ENCODE measurements at places on chromosomes 6 and 20.

DNA sequence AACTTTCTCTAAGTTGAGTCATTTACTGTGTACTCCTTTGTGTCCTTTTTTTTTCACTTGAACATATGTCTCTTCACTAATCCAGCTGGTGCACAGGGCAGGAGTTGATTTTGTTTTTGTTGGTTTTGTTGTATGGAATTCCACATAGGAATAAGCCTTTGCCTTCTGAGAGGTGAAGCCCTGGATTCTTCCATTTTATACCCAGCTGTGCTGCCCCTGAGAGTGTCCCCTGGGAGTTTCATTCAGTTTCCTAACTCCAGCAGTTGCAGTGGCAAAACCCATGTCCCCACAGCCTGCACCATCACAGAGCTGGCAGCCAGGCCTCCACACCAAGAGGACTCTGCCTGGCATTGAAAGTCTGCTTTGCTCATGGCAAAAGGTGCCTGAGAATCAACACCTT, 107.3 kb upstream of the SYNDIG1 start:
- no peak for DNase-seq

GRCh38 chr6:144362042-144363018, 77.2 kb downstream of the UTRN start:
- DNase-seq = no peak

GRCh38 chr6:81625216-81625615, 127.3 kb downstream of the TENT5A start:
- DNase-seq = no peak

DNA sequence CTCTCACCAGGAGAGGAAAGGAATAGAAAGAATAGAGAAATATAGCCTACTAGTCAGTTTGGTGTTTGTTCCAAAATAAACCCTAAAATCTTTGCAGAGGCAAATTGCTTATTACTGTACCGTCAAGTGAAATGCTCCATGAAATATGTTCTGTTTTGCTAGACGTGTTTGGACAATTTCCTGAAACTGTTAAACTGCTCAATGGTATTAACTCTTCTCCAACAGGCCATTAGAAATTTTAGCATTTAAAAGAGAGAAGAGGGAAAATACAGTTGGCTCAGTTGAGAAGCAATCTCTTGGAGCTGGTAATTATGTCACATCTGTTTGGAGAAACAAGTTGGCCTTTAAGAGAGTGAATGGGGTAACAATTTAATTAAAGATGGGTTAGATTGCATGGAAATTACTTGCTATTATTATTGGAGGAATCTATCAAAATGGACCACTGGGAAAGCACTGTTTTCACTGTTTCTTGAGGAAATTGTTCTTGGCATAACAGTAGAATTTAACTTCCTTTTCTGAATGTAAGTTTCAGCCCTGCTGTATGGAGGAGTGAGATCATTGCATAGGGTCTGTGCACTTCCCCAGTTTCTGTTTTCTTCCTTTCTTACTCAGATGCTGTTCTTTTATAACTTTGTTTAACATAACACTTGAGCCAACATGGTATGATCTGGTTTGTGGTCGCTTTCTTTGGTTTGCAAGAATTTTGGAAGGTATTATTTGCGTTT, 373.6 kb downstream of the PLCB1 start:
- no peak for DNase-seq

- no peak for DNase-seq
Observed at GRCh38 chr6:142796571-142796970, 148.4 kb downstream of the HIVEP2 start.

DNA sequence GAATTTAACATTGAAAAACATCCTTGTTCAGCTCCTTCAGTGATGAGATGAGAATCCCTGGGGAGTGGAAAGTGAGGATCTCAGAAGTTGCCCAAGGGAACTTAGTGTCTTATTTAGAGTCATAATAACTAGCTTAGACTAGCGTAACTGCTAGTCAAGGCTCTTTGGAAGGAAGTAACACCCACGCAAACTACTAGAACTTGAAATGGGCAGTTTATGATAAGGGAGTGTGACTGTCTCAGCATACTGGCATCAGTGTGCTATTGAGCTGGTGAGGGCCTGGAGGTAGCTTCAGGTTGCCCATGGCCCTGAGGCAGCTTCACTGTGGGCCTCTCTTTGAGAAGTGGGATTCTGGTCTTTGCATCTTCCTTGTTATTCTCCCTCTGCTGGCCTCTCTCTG, 40.1 kb downstream of the SLX4IP start:
- DNase-seq = no peak

GRCh38 chr6:160040527-160041264, 71.8 kb downstream of the IGF2R start:
- DNase-seq = no peak

DNA sequence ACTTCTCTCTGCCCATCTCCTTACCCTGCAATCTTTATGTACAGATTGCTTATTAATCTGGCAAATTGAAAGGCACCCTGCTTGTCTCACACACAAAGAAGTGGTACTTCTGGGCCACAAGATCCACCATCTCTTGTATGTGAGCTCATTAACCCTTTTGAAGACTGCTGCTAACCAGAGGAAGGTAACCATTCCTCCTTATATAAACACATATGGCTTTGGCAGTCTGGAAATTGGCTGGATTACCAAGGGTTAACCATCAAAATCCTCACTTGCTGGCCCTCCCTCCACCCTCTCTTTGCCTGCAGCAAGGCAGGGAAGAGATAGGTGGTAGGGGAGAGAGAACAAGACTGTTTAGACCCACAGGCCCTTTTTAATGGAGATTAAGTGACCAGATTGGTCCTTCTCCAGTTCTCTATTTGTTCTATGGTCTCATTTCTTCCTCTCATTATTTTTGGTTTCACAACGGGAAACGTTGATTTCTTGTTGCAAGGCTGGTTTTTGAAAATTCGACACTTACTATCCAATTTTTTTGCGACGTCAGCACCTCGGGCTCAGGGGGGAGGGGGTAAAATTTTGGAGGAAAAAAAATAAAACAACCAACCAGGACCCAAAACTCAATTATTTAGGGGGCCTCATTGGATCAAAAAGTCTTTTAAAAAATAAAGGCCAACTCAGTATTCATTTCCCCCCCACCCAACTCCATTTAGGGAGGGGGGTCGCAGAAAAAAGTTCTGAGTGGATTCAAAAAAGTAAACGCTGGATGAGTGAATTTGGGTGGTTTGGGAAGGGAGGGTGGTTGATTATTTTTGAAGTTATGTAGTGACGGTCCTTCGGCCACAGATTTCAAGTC, 859 bp downstream of the PPP1R10 start:
- DNase-seq = no peak

DNA sequence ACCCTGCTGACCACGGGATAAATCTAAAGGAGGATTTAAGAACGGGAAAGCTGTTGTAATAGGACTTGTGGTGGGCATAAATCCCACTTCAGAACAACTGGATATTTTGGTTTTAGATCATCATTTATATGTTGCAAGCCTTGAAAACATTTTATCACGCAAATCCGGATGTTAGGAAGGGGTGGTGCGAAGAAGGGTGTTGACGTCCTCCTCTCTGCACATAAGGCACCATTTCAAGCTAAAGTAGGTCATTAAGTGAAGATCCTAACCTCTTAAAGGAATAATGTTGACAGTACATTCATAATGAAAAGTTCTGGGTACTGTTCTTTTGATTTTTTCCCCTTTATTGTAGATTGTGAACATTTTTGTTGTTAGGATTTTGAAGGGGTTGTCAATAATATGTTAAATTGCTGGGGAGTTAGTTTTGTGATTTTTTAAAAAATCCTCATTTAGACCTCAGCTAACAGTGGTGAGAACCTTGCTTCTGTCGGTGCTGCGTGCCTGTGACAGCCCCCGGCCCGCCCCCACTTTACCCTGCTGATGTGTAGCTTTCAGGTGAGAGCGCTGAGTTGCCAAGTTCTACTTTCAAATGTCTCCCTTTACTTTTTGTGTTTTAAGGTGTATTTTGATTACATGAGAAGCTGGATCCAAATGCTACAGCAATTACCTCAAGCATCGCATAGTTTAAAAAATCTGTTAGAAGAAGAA, 88.8 kb downstream of the MAP3K4 start:
- DNase-seq = no peak

DNA sequence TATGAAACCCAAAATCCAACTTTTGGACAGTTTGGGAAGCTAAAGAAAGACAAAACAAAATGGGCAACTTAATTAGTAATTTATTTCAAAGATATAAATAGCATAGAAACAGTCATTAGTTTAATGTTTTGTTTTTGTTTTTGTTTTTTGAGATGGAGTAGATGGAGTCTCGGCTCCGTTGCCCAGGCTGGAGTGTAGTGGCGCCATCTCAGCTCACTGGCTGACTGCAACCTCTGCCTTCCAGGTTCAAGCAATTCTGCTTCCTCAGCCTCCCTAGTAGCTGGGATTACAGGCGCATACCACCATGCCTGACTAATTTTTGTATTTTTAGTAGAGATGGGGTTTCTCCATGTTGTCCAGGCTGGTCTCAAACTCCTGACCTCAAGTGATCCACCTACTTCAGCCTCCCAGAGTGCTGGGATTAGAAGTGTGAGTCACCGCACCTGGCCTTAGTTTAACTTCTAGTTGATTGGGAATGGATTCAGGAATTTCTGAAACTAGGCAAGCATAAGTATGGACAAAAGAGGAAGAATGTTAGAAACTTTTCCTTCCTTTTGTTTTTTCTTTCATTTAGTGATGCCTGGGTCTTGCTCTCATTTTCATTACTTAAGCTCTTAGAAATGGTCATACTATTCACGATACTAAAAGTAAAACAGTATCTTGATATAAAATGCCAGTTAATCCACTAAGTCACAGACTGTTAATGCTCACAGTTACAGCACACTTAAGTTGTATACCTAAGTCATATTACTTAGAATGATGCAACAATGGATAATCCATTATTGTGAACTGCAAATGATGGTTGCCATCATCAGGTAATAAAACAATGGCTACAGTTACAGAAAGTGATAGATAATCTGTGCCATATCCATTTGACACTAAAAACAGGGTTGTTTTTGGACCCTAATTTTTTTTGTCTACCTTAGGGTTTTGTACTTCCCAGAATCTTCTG, 8.2 kb downstream of the SENP6 start:
- DNase-seq = no peak

DNA sequence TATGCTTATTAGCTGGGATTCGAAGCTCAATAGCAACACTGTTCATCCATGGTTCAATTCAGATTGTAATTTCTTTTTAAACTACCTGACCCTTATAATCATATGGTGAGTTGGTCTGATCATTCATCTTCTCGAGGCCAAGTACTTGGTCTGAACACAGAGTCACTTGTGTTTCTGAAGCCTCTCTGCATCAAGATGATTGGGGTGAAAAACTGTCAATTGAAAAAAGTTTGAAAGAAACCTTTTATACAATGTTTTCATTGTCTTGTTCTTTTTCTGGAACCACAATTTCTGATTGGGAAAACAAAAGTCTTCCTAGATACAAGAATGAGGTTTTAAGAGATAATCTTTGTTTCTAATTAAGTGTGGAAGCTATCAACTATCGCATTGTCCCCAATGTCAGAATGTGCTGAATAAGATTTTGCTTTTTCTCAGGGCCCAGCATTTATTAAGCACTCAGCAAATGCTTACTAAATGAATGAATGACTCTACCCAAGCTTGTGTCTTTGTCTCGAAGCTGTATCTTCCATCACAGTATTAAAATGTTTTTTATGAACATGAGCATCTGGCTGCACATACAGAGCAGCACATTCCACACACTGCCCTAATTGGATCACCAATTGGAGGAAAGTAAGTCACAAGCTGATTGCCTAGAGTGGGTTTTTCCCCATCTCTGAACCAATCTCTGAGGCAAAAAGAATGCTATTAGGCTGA, 45.0 kb upstream of the MOXD1 start:
- DNase-seq = no peak

DNA sequence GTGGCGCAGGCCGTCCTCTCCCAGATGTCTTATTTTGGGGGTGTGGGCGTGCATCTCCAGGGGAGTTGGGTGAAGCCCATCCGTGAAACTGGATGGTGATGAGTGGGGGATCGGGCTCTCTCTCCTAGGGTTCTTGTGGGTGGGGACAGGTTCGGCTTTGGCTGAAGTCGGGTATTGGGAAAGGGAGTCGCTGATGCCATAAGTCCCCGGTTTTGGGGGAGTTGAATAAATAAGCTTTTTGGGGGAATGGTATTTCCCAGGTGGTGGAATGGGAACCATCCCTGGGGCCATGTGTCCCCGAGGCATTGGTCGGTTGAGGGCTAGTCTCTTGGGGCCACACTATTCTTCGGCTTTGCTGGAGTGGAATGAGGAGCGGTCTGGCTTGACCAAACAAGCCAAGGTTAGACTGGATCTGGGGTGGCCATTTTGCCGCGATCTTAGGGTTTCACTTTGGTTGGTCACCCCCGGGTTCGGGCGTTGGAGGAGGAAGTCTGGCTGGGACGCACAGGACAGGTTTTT, 481 bp downstream of the ZNF133 start:
- no peak for DNase-seq

- DNase-seq = no peak
Observed at GRCh38 chr6:169587975-169588374, 113.9 kb downstream of the WDR27 start.

GRCh38 chr6:56096541-56096940, 150.8 kb downstream of the COL21A1 start:
- no peak for DNase-seq

DNA sequence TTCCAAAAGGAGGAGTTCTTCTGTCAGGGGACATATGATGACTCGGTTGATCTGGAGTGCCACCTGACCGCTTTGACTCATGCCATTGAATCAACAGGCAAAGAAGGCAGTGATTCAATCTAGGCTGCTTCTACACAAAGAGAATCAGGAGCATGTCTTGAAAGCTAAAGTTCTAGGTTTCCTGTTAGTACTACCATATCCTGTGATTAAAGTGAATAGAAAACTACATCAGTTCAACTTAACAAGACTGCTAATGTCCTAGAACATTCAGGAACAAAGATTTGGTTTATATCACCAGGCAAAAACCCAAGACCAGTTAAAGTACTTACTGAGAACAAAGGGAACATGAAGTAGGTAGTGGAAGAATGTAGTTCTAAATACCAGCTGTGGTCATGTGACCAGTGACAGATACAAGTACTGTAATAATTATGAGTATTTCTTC, 216.8 kb upstream of the SGK1 start:
- DNase-seq = no peak

GRCh38 chr6:43090559-43090956, 14.4 kb downstream of the PTK7 start:
- DNase-seq = no peak

- no peak for DNase-seq
Observed at GRCh38 chr20:19493794-19494495, 264.1 kb upstream of the RIN2 start.

Measured in substantia nigra (tissue), 51 donors.